ENCODE measurements at places on chromosomes 6 and 20. TPM values are rescaled to one million over a fixed set of nuclear protein-coding genes. Genes with fewer than 3 reads are reported as not detected.
A peak's percentile ranks its signal among the peaks of the same experiment; 100 is the strongest.

The COL12A1 gene
- 22.5 TPM for total RNA-seq

- H3K4me1 ChIP-seq = no peaks in the 10 kb centered on the region
- H3K27me3 ChIP-seq = no peaks in the 10 kb centered on the region
- no peak overlapping the region for H3K4me3 ChIP-seq
- no peaks in the 10 kb centered on the region for H3K36me3 ChIP-seq
- no peak overlapping the region for H3K27ac ChIP-seq
Observed at GRCh38 chr6:158916617-158917016, 83.4 kb downstream of the RSPH3 start.

DNA sequence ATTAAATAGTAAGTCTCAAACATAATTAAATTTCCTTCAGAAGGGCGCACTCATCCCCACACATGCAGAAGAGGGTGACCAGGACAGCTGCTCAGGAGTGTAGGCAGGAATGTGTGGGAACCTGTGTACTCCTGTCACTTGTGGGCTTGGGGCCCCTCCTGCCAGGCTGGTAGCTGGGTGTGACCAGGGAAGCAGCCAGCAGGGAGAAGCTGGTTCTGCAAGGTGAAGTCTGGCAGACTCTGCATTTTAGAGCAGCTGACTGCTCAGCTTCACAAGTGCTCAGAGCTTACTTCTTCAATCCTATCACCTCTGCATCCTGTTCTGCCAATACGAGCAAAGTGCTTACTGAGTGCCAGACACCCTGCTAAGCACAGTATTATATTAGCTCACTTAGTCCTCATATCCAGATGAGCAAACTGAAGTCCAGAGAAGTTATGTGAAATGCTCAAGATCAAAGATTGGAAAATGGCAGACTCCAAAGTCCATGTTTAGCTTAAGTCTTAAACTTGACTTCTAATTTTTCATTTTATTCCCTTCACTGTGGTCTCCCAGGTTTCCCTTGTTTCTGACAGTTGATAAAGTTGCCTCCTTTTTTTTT lies 27.9 kb downstream of the ELMO2 start:
- H3K27ac ChIP-seq = no peak overlapping the region
- no peaks in the 10 kb centered on the region for H3K27me3 ChIP-seq
- H3K4me3 ChIP-seq = no peak overlapping the region
- no peak for DNase-seq
- peaks cover 26% of the 10 kb centered on the region for H3K36me3 ChIP-seq
- H3K4me1 ChIP-seq = no peaks in the 10 kb centered on the region

The SIRPD gene
- total RNA-seq = not detected

- no peaks in the 10 kb centered on the region for H3K27me3 ChIP-seq
- H3K4me3 ChIP-seq = no peak overlapping the region
- H3K27ac ChIP-seq = no peak overlapping the region
- H3K36me3 ChIP-seq = no peaks in the 10 kb centered on the region
- no peaks in the 10 kb centered on the region for H3K4me1 ChIP-seq
- no peak for DNase-seq
Observed at GRCh38 chr6:39669973-39670342, 55.2 kb downstream of the KIF6 start.

- H3K36me3 ChIP-seq = no peaks in the 10 kb centered on the region
- H3K4me1 ChIP-seq = no peaks in the 10 kb centered on the region
- H3K27me3 ChIP-seq = peaks cover 3% of the 10 kb centered on the region
- no peak overlapping the region for H3K27ac ChIP-seq
- no peak for DNase-seq
Observed at GRCh38 chr20:59816146-59816738, 117.2 kb downstream of the SYCP2 start.

GRCh38 chr6:45983062-45983461 lies 32.6 kb downstream of the CLIC5 start:
- peaks cover 77% of the 10 kb centered on the region for H3K4me1 ChIP-seq
- H3K27ac ChIP-seq = peak overlapping the region; percentile 7
- H3K27me3 ChIP-seq = no peaks in the 10 kb centered on the region
- no peaks in the 10 kb centered on the region for H3K36me3 ChIP-seq
- H3K4me3 ChIP-seq = no peak overlapping the region
- no peak for DNase-seq

GRCh38 chr20:3800256-3800877 lies 4.3 kb downstream of the CDC25B start:
- H3K27ac ChIP-seq = no peak overlapping the region
- H3K36me3 ChIP-seq = no peaks in the 10 kb centered on the region
- DNase-seq = peak; percentile 23
- H3K4me1 ChIP-seq = peaks cover 6% of the 10 kb centered on the region

DNA sequence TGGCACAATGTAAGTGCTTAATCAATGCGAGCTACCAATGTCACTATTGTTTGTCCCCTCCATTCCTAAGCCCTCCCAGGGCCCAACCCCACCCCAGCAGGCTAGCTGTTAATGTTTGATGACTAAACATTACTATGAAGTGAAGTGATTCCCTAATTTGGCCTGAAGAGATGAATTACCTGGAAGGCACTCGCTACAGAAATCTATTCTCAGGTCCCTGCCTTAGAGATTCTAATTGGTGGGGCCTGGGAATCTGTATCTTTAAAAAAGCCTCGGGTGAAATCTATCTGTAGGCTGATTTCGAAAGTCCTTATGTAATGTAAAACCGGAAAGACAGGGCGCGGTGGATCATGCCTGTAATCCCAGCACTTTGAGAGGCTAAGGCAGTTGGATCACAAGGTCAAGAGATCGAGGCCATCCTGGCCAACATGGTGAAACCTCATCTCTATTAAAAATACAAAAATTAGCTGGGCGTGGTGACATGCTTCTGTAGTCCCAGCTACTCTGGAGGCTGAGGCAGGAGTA lies 16.9 kb upstream of the SNAI1 start:
- H3K27me3 ChIP-seq = no peaks in the 10 kb centered on the region
- DNase-seq = no peak
- H3K36me3 ChIP-seq = peaks cover 33% of the 10 kb centered on the region
- peaks cover 18% of the 10 kb centered on the region for H3K4me1 ChIP-seq

DNA sequence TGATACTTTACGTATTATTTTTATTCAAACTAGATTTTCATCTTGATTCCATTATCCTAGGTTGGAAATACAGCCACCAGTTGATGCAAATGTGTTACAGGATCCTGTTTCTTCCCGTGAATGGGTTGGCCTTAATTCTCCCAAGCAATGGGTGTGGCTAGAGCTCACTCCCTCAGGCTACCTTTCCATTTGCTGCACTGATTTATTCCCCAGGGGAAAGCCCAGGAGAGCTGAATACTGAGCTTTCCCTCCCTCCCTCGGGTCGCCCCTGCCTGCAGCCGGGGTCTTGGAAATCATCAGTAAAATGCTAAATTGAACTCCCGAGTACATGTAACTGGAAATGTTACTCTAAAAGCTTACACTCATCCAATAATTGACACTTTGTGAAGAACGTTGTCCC lies 9.9 kb downstream of the SMOC2 start:
- H3K27ac ChIP-seq = no peak overlapping the region
- peaks cover 15% of the 10 kb centered on the region for H3K4me1 ChIP-seq
- no peaks in the 10 kb centered on the region for H3K36me3 ChIP-seq
- no peak for DNase-seq

GRCh38 chr6:131646249-131646670 lies 9.2 kb downstream of the ENPP3 start:
- no peak overlapping the region for H3K4me3 ChIP-seq
- no peaks in the 10 kb centered on the region for H3K4me1 ChIP-seq
- no peak for DNase-seq
- H3K27me3 ChIP-seq = no peaks in the 10 kb centered on the region
- no peaks in the 10 kb centered on the region for H3K36me3 ChIP-seq

DNA sequence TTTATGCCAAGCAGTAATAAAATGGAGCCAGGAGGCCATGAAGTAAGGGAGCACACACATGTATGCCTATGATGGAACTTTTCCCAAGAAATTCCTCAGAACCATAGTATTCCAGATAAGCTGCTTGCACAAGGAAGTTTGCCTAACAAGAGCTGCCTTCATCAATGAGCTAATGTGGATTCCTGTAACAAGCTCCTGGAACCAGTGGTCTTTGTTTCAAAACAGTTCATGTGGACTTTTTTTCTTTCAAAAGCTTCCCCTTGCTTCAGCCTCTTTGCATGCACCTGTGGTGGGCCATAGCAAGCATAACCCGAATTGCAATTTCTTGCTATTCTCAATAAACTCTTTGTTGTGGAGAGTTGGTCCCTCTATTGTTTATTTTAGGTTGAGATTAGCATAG lies 359.6 kb downstream of the UTRN start:
- no peaks in the 10 kb centered on the region for H3K4me1 ChIP-seq
- no peaks in the 10 kb centered on the region for H3K27me3 ChIP-seq
- DNase-seq = no peak

The ATP9A gene
- 32.9 TPM for total RNA-seq

DNA sequence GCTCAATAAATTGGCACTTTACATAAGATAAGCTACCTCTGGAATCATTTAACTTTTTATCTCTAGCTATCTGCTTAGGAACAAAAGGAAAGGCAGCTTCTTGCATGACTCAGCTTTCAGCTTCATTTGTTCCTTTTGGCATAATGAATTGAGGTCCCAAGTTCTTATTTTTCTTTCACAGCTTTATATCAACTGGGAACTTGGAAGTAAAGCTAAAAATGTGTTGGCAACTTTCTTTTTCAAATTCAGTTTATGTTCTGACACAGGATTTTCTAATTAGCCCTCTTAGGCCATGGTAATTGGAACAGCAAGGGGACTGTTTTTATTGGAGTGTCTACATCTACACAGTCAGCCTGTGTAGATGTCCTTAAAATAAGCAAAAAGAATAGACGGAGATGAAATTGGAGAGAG lies 55.2 kb upstream of the MRAP2 start:
- H3K4me3 ChIP-seq = no peak overlapping the region
- DNase-seq = no peak
- H3K27ac ChIP-seq = no peak overlapping the region
- H3K36me3 ChIP-seq = no peaks in the 10 kb centered on the region
- no peaks in the 10 kb centered on the region for H3K4me1 ChIP-seq

GRCh38 chr6:9646342-9647070 lies 768.4 kb downstream of the TFAP2A start:
- no peaks in the 10 kb centered on the region for H3K27me3 ChIP-seq
- H3K27ac ChIP-seq = no peak overlapping the region
- no peaks in the 10 kb centered on the region for H3K36me3 ChIP-seq
- H3K4me3 ChIP-seq = no peak overlapping the region

The PSORS1C2 gene
- not detected for total RNA-seq

The LSM2 gene
- 28.8 TPM for total RNA-seq

GRCh38 chr6:45518013-45518720 lies 140.4 kb upstream of the SUPT3H start:
- no peak overlapping the region for H3K27ac ChIP-seq
- no peak for DNase-seq
- H3K36me3 ChIP-seq = no peaks in the 10 kb centered on the region
- H3K4me1 ChIP-seq = no peaks in the 10 kb centered on the region

The PTK6 gene
- total RNA-seq = not detected

The PNPLA1 gene
- not detected for total RNA-seq

DNA sequence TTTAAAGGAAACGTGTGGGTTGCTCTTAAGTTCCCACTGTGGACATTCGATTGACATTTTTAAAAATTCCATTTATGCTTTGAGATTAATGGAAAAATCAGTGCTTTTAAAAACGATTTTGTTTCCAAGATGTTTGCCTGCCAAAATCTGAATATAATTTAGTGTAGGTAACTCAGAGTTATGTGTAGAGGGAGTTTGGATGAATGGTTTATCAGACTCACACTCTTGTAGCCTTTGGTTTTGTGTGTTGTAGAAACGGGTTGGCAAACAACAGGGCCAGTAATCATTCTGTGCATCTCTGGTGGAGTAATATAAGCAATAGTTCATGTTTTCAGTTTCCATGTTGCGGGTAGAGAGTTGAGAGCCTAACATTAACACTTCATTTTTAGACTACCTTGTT lies 140.6 kb downstream of the RPS12 start:
- no peaks in the 10 kb centered on the region for H3K27me3 ChIP-seq
- H3K36me3 ChIP-seq = no peaks in the 10 kb centered on the region
- peaks cover 16% of the 10 kb centered on the region for H3K4me1 ChIP-seq
- no peak overlapping the region for H3K27ac ChIP-seq
- DNase-seq = no peak
- no peak overlapping the region for H3K4me3 ChIP-seq

GRCh38 chr6:151765444-151765886 lies 42.0 kb upstream of the ESR1 start:
- H3K27ac ChIP-seq = no peak overlapping the region
- H3K4me3 ChIP-seq = no peak overlapping the region
- no peaks in the 10 kb centered on the region for H3K36me3 ChIP-seq
- no peaks in the 10 kb centered on the region for H3K4me1 ChIP-seq
- H3K27me3 ChIP-seq = no peaks in the 10 kb centered on the region

DNA sequence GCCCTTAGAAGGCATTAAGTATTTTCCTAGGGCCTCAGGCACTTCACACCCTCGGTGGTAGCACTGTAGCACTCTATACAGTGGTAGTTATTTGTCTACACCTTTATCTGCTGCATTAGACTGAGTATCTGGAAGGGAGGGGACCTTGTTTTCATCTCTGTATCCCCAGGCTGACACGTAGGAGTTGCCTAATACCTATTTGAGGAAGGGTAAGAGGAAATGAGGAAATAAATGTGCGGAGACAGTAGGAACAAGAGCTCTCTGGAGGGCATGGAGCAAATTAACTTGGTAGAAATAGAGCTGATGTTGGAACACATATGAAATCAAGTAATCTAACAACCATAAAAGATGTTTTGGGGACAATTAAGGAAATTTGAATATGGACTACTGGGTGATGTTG lies 3.9 kb downstream of the CNPY3 start:
- H3K4me1 ChIP-seq = peaks cover 13% of the 10 kb centered on the region
- no peak for DNase-seq
- H3K4me3 ChIP-seq = no peak overlapping the region
- peaks cover 41% of the 10 kb centered on the region for H3K36me3 ChIP-seq

DNA sequence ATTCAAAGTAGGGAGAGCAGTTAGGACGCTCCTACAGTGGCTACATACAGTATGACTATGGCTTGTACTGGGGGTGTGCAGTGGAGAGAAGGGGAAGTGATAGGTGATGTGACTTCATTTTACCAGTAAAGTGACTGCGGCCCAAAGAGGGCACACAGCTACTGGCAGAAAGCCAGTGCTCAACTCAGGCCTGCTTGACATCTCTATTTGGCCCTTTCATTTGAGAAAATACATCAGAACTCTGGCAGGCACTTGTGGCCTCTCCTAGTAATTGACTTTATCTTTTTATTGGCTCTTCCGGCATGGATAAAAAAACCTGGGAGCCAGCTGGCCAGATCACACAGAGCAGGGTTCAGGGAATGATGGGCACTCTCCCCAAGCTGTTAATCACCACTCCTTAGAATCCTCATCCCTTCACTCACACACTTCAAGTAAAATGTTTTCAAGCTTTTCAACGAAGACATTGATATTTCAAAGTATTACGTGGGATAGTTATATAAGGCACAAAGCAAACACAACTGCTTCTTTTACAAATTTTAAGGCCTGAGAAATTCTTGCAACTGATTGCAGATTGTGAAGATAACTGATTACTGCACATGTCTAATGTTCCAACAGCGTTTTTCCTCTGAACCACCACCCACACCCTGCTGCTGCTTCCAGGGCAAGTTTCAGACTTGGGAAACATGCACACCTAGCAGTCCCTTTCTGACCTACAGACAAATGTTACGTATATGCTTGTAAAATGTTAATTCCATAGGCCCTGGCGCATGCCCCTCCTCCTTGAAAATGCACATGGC lies 73.5 kb downstream of the TNFRSF21 start:
- H3K27ac ChIP-seq = no peak overlapping the region
- H3K36me3 ChIP-seq = no peaks in the 10 kb centered on the region
- H3K27me3 ChIP-seq = no peaks in the 10 kb centered on the region
- no peak for DNase-seq

The RNF144B gene
- total RNA-seq = 86.8 TPM

The CDSN gene
- not detected for total RNA-seq
